ENCODE measurements at places on chromosomes 2 and 18.

DNA sequence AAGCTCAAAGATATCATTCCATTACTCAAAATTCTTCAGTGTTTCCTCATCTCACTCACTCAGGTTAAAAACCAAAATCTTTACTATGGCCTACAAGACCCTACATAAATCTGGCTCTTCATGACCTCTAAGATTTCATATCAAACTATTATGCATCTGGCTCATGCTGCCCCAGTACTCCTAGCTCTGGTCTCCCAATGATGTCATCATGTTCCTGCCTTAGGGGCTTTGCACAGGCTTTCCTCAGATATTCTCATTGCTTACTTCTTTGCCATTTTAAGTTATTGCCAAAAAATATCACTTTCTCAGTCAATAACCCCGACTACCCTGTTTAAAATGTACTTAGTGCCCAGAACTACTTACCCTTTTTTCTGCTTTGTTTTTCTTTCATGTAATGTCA, 33.0 kb upstream of the SPOPL start:
- no peak for DNase-seq

DNA sequence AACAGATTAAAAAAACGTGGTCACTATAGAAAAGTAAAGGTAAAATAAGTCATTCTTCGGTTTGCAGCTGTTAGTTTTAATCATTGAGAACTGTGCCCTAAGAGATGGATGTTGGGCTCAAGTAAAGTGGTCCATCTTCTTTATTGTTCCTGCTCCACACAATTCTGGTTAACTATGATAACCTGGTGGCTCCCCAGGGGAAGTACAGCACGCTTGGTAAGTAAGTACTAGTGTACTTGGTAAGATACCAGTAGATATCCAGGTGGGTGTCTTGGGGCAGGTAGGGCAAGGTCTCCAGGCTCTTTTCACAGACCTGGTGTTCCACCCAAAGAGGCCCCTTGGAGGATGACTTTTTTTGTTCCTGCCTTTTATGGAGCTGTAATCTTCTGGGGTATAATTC, 31.6 kb upstream of the DLX2 start:
- DNase-seq, result no peak

DNA sequence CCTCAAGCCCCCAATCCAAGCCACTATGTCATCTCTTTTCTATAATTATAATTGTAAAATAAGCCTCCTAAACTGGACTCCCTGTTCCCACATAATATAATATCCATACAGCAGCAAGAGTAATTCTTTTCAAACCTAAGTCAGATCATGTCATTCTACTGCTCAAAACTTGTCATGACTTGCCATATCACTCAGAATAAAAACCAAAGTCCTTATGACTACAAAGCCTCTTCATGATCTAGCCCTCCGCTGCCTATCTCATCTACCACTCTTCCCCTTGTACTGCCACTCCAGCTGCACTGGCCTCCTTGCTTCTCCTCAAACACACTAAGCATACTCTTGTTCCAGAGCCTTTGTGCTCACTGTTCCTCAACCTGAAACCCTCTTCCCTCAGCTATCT, 69.9 kb downstream of the MEMO1 start:
- DNase-seq, result no peak

GRCh38 chr18:61607867-61608266, 274.6 kb downstream of the CDH20 start:
- no peak for DNase-seq

DNA sequence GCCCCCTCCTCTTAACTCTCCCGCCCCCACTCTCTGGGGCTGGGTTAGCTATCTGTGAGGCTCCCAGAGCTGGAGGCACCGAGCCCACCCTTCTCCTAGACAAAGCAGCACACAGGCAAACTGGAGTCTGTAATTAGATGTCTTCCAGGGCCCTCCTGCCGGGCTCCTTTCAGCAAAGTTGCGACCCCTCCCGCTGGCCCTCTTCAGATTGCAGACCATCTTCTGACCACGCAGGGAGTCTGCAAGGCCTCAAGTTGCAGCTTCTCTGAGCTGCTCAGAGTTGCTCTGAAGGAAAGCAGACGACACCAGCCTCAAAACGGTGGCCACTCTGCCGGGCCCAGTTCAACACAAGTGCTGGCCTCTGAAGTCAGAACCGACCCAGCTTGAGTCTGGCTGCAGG, 228.4 kb upstream of the COPS8 start:
- peak; percentile 24 for DNase-seq

DNA sequence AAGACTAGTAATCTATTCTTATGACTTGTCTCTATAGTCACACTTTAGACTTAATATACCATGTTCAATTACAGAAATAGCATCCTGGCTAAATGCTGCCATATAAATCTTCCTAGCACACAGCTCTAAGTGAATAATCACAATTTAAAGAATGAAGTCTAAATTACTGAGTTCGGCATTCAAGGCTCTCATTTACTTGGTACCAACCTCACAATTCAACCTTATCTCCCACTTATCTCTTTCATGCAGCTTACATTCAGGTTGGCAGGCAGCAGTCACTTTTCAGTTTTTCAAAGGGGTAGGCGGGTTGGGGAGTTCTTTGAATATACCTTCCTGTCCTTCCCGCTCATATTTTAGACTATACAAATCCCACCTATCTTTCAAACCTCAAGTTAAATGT, 1.5 kb downstream of the MMADHC start:
- DNase-seq, result no peak

GRCh38 chr2:24055750-24056149, 6.2 kb downstream of the FKBP1B start:
- DNase-seq, result no peak

- peak; percentile 60 for DNase-seq
These were observed 1.4 kb downstream of the FZD5 start for GRCh38 chr2:207768168-207768865.

DNA sequence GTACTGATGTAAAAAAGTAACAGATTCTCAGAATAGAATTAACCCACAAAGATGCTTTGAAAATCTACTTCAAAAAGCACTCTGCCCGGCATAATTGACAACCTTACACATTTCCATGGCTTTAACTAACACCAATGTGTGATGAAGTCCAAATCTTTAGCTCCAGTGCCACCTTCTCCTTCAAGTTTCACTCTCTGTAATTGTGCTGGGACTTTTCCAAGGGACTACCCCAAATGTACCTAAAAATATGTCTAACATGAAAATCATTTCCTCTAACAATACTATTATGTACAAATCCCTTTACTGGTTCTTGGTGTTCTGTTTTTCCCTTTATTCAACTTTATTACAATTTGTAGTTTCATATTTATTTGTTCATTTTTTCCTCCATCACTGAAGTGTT, 20.6 kb upstream of the UBE2E3 start:
- no peak for DNase-seq

DNA sequence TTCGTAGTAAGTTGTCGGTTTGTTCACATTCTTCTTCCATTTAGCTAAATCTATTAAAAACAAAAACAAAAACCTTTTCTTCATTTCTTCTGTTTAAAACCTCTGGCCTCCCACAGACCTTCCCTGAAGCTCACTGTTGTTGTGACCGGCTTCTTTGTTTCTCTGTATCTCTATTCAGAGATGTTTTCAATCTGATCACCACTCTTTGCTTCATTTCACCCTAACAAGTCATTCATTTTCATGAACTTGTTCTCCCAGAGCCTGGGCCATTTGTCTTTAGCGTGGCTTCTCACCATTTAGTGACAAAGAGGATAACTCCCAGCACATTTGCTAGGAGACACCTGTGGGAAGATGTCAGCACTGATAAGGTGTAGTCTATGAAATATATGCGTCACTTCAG, 794.2 kb downstream of the ERBB4 start:
- no peak for DNase-seq

- DNase-seq, result no peak
These were observed 45.6 kb downstream of the PDE1A start for GRCh38 chr2:182381225-182381624.

DNA sequence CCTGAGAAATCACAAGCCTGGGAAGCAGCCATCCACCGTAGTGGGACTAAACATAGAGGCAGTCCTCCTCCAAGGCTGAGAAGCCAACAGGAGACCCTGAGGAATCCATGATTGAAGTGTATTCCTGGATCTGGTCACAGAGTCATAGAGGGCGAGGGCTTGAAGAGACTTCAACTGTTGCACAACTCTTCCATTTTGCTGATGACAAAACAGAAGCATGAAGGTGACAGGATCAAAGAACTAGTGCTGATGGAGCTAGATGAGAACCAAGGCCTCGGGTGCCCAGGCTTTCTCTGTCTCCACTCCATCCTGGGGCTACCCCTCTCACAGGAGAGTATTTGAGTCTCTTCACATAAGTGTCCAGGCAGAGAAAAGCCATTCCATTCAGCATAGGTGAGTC, 30.1 kb upstream of the RAB27B start:
- DNase-seq, result no peak

DNA sequence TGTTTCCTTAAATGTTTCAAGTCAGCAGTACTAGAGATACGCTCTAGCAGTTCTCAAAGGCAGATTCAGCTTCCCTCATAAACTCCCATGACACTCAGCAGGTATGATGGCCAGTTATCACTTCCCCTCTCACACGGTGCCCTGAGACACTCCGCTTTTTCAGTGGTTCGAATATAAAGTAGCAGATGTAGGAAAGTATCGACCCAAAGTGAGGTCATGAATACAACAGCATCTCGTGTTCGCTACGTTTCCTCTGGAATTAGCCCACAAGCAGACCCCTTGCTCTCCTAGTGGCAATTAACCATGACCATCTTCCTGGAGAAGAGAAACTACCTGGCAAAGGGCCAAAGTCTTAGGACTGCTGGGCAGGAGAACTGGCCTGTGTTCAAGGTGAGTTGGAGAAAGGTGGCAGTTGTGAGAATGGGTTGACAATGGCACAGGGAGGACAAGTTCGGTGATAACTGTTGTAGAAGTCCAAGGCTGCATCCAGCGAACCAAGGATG, 9.3 kb upstream of the AGBL5 start:
- no peak for DNase-seq

DNA sequence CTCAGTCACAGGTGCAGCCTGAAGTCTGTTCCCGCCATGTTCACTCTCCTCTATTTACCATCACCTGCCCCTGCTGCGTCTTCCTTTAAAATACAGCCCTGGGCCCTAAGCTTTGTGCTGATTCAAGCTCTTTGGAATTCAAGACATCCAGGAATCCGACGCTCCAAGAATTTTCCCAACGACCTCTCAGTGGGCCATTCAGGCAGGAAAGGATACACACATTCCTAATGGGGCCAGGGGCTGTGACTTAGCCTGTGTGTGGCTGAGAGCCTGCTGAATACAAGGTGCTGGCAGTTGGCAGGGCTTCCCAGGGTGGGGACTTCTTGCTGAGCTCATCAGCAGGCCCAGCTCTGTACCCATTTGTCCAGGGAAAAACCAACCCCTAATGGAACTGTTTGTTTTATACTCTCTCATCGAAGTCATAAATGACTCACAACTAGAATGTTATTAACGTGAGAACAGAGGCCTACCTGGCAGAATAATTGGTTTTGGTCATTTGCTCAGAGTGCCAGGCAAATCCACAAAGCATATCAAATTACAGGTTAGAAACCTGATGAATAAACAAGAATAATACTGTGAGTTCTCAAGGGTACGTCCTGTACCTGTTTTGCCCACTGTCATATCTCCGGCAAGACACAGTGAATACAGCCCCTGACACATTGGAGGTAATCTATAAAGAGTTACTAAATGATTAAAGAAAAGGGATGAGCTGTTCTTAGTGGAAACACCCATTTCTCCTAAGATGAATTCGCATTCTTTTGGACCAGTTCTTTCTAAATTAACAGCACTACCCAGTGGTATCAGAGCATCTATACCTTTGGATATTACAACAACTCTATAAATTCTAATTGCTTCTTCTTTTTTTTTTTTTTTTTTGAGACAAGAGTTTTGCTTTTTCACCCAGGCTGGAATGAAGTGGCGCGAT, 12.6 kb upstream of the KCMF1 start:
- DNase-seq, result peak; percentile 55

- DNase-seq, result no peak
These were observed 112.1 kb downstream of the DTNB start for GRCh38 chr2:25561136-25561850.

- DNase-seq, result no peak
These were observed 655.0 kb downstream of the LRP1B start for GRCh38 chr2:141475801-141476200.

- DNase-seq, result no peak
These were observed 89.8 kb upstream of the MBOAT2 start for GRCh38 chr2:9093324-9093723.

GRCh38 chr2:157307021-157307420, 18.6 kb downstream of the ERMN start:
- DNase-seq, result no peak

GRCh38 chr18:9181275-9181674, 44.7 kb downstream of the ANKRD12 start:
- DNase-seq, result no peak

DNA sequence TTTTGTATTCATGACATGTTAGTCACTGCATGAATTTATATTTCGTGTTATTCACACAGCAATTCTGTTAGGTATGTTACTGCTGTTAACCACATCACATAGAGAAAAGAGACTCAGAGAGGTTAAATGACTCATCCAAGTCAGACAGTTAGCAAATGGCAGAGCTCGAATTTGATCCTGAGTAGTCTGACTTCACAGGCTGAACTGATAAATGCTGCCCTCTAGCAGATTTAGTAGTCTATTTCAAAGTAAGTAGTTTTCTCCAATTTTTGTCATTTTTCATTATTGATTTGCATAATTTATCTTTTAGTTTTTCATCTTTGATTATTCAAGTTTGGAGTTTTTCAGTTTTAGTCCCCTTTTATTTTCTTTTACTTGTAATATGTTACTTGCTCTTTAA, 58.3 kb downstream of the WDR7 start:
- DNase-seq, result no peak

- DNase-seq, result no peak
These were observed 171.8 kb downstream of the PTGR3 start for GRCh38 chr18:75036917-75037688.

GRCh38 chr18:47179520-47179919, 3.4 kb upstream of the IER3IP1 start:
- DNase-seq, result peak; percentile 40

DNA sequence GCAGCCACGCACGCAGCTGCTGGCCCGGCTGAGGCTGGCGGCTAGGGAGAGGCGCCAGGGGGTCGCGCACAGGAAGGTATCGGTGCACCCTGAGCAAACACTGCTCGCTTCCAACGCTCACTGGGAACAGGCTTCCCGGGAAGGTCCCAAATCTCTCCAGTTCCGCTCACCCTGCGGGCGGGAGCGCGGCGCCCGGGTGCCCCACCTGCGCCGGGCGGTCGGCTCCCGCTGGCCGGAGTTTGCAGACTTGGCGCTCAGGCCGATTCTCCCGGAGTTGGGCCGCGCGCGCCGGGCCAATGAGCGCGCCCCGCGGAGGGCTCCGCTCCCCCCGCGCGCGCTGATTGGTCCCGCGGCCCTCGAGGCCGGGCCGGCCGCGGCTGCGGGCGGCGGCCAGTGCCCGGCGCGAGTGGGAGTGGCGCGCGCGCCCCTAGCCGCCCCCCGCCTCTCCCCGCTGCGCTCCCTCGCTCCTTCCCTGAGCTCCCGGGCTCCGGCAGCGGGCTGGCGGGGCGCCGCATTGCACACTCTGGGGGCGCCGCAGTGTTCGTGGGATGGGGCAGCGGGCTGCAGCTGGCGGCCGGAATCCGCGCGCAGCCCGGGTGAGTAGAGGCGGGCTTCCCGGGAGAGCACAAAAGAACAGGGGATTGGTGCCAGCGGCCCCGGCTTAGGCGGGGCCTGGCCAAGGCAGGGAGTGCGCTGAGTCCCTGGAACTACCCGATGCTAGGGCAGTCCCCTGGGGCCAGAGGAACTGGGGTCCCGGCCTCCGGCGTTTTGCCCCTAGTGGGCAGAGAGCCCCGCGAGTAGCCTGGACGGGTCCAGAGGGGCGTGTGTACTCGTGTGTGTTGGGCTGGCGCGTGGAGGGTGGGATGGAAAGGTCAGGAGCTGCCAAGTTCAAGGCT, at the start of gene LYPD6:
LYPD6 (plus strand) TSS at position 461 of the 896 bp plus-strand sequence. CDS start 107,122 bp downstream, outside the sequence.
- peak; percentile 83 for DNase-seq

- no peak for DNase-seq
These were observed 481.6 kb upstream of the ACVR2A start for GRCh38 chr2:147363181-147363580.

GRCh38 chr2:235666213-235666781, 172.5 kb downstream of the AGAP1 start:
- peak; percentile 64 for DNase-seq
